ENCODE measurements at places on chromosomes 2 and 18.

- no peak for DNase-seq
Observed at GRCh38 chr2:149223472-149224095, 106.8 kb upstream of the LYPD6 start.

GRCh38 chr2:107777974-107778373, 48.7 kb upstream of the RGPD4 start:
- DNase-seq = no peak

- no peak for DNase-seq
Observed at GRCh38 chr2:23633966-23634365, 249.0 kb downstream of the KLHL29 start.

DNA sequence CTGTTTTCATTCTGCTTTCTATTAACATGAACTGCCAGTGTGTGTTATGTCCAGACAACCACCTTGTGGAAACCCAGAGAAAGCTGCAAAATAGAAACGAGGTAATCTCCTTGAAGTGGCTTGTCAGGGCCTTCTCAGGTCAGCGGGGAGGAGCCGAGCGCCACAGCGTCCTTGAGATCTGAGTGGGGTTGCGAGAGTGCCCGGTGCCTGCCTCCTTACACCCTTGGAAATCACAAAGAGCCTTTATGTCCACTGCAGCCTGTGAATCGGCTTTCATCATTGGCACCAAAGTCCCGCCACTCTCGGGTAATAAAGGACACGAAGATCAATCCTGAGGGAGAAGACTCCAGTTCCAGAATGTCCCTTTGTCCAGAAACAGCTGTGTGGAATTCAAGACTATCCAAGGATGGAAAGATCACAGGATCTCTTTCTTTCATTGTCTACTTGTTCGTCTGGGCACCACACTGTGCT, 135.2 kb downstream of the HRH4 start:
- DNase-seq = no peak

DNA sequence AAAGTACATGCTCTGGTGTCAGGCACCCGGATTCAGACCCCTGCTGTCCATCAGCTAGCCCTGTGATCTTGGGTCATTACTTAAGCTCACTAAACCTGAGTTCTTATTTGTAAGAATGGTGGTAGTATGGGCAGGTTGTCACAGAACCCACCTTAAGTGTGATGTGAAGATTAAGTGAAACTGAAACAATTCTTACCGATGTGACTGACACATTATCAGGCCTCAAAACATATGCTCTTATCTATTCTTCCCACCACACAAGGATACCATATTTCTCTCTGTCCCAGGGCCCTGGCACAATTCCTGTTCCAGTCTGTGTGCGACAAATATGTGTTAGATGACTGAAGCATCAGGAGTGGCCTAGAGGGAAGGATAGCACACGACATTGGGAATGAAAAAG, 11.0 kb upstream of the CDC42EP3 start:
- no peak for DNase-seq

- DNase-seq = no peak
Observed at GRCh38 chr18:50079571-50080295, 115.2 kb downstream of the MYO5B start.

DNA sequence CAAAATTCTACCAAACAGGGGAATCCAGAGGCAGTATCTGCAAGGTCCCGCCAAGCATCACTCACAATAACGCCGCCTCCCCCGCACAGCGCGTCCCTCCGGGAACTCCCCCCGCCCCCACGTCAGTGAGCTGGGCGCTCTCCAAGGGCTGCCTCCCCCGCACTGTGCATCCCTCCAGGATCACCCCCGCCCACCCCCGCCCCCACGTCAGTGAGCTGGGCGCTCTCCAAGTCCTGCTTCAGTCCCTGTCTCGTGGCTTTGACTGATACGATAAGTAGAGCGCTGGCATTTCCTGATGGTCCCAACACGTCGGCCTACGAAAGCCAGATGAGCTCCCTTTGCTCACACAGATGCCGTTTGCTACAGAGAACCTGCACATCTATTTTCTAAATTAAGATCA, 130.7 kb upstream of the TPO start:
- DNase-seq = no peak

- DNase-seq = no peak
Observed at GRCh38 chr2:217116610-217117009, 256.7 kb upstream of the TNP1 start.

- no peak for DNase-seq
Observed at GRCh38 chr18:28039691-28040090, 137.2 kb downstream of the CDH2 start.

DNA sequence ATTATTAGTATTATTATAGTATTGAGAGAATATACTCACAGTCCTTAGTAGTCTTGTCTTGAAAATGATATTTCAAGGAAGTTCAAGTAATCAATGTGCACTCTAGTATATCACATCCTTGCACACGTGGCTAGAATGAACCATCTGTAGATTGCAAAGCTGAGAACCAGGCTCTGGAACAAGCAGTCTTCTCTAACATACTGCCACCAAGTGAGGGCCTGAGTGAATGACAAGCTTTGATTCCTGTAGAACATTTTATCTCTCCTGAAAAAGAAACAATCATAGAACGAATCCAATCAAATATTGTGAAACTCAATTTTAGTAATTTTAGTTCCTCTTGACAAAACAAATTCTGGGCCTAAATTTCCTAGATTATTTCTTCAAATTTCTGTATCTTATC, 55.3 kb upstream of the SULT1C3 start:
- no peak for DNase-seq

GRCh38 chr2:145897151-145897550, 1377.2 kb upstream of the ZEB2 start:
- DNase-seq = no peak

- no peak for DNase-seq
Observed at GRCh38 chr2:20378891-20379519, 28.4 kb upstream of the PUM2 start.

- DNase-seq = no peak
Observed at GRCh38 chr2:51324051-51324450, 292.1 kb upstream of the NRXN1 start.

DNA sequence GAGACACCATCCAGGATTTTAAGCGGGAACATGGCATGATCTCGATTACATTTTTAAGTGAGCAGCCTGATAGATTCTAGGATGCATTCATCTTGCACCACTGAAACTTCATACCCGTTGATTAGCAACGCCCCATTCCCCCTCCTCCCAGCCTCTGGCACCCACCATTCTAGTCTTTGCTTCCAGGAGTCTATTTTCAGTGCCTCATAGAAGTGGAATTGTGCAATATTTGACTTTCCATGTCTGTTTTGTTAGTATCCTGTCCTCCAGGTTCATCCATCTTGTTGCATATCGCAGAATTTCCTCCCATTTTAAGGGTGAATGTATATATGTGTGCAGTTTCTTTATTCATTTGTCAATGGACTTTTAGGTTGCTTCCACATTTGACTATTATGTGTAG, 20.9 kb upstream of the SLC66A3 start:
- DNase-seq = no peak

DNA sequence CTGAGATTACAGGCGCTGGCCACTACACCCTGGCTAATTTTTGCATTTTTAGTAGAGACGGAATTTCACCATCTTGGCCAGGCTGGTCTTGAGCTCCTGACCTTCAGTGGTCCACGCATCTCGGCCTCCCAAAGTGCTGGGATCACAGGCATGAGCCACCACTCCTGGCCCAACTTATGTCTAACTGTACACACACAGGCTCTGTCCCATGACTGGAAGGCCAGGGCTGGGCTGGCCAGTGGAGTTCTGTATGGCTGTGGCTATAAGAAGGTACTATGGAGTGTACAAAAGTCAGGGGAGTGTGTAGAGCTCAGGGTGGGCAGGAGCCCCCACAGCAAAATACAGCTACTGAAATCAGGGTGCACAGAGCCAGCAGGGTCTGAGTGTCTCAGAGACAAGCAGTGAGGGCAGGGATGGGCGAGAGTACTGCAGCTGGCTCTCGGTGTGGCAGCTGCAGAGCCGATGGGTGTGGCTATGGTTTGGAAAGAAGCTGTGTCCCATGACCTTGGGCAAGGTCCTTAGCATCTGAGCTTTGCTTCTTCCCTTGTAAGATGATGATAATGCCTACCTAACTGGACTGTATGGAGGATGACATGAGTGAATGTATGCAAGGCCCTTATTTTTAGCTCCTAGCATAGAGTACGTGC, 10.4 kb upstream of the MSGN1 start:
- no peak for DNase-seq

DNA sequence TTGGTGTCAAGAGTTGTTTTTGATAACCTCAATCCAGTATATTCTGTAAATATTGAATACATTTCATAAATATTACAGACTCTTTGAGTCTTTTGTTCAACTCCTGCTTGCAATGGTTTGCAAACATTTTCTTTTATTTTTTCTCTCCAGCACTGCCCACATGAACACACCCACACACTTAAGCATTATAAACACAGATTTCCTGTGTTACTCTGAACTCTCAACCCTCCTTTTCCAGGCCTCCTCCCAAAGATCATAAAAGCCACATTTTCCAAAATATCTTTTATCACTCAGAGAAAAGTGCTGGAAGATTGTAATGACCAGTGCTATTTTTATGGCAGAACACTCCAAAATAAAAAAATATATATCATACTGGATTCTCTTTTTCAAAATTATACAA, 20.5 kb downstream of the ARHGAP25 start:
- no peak for DNase-seq

DNA sequence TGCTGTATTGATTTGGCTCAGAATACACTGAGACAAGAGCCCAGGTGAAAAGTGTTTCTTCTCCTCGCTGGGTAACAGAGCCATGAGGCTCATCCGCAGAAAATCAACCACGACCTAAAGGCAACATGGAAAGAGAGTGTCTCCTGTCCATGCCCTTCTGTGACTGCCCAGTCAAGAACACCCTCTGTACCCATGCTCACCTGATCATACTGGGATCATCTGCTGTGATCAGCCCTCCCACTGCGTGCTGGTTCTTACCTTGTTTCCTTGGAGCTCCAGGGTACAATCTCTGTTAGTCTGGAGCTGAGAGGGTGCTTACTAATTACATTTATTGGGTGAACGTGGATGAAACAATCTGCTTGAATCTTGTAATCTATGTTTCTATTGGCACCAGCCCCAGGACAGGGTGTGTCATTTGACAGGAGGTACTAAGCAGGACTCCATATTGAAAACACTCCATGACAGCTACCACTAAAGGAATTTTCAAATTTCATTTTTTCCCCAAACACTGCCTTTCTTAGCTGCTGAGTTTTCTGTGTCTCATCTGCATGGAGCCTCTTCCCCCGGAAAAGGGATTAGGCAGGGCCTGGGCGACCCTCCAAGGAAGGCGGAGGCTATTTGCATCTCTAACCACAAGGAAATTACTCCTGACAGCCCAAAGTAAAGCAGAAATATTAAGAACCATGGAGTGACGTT, 39.7 kb upstream of the GRP start:
- no peak for DNase-seq

GRCh38 chr2:233225230-233226068, 26.0 kb upstream of the ATG16L1 start:
- no peak for DNase-seq

GRCh38 chr2:173997753-173998152, 32.6 kb upstream of the SP3 start:
- DNase-seq = no peak

- no peak for DNase-seq
Observed at GRCh38 chr2:58896638-58897037, 655.5 kb upstream of the FANCL start.

GRCh38 chr18:69469444-69469919, 68.8 kb downstream of the DOK6 start:
- no peak for DNase-seq

DNA sequence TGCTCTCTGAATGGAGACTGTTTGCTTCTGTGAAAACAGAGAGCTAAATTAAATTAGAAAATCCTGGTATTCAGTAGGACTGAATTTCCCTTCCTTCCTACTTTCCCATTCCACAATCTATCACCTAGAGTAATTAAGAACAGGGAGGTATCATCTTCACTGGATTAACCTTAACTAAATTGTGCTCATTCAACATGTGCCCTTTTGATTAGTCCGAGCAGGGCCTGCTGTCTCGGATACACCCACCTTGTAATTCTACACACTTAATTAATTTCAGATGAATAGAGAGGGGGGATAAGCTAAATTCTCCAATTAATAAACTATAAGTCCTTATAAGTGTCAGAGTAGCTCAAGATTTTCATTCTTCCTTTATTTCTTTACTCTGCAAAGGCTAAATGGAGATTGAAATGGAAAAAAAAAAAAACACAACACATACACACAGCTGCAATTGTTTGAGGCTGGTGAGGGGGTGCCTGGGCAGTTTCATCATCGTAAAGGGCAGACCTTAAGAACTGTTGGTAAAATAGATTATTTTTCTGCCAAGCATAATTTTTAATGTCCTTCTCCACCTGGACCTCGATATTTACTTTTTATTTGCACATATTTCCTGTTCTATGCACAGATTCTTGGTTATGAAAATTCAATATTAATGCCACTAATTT, 157.1 kb upstream of the SIX2 start:
- DNase-seq = no peak

DNA sequence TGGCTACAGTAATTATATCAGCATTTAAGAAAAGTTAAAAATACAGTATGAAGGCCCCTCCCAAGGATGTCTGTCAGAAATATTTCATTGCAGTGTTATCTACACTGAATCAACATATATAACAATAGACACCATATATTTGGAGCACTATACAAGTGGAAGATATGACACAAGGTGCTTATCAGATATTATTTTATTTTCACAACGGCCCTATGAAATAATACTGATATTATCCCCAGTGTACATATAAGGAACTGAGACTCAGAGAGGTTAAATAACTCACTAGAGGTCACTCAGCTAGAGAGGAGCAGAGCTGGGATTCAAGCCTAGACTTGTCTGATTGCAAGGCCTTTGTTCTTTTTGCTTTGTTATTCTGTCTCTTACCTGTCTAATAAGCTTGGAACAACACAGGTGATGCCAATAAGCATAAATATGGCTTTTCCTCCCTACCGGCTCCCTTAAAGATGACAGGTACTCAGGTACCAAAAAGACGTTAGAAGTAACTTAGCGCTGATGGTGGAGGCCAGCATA, 4.7 kb upstream of the SLC40A1 start:
- DNase-seq = no peak

- no peak for DNase-seq
Observed at GRCh38 chr2:225402210-225402776, 2.8 kb downstream of the NYAP2 start.

DNA sequence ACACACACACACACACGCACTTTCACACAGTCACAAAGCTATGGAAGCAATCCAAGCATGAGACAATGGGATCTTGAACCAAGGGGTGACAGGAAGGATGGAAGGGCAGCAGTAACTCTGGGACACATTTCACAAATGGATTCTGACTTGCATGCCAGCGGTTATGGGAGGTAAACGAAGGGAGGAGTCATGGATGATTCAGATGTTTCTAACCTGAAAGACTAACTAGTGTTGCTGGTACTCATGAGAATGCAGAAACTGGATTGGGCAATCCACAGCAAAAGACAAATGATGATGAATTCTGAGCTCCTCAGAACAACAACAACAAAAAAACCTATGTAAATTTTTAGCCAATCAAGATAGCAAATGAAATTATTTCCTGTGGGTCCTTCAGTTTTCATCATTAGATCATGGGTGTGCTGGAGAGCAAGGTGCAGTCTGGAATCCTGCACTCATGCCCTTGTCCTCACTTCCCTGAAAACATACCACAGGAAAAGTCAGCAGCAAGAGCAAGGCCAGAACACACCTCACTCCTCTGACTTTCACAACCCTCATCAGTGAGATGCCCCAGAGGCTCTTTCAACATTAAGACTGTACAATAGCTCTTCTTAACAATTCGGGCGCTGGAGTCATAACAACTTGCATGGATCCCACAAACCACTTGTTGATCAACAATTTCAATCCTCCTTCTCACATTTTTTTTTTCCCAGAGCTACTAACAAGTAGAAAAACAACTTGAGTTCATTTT, 32.6 kb downstream of the ABCA12 start:
- no peak for DNase-seq

- no peak for DNase-seq
Observed at GRCh38 chr18:66558773-66559172, 45.1 kb downstream of the CDH19 start.
